ENCODE measurements at places on chromosomes 11 and 22.

- no peak for DNase-seq
These were observed 88.6 kb upstream of the DBX1 start for GRCh38 chr11:20248871-20249270.

DNA sequence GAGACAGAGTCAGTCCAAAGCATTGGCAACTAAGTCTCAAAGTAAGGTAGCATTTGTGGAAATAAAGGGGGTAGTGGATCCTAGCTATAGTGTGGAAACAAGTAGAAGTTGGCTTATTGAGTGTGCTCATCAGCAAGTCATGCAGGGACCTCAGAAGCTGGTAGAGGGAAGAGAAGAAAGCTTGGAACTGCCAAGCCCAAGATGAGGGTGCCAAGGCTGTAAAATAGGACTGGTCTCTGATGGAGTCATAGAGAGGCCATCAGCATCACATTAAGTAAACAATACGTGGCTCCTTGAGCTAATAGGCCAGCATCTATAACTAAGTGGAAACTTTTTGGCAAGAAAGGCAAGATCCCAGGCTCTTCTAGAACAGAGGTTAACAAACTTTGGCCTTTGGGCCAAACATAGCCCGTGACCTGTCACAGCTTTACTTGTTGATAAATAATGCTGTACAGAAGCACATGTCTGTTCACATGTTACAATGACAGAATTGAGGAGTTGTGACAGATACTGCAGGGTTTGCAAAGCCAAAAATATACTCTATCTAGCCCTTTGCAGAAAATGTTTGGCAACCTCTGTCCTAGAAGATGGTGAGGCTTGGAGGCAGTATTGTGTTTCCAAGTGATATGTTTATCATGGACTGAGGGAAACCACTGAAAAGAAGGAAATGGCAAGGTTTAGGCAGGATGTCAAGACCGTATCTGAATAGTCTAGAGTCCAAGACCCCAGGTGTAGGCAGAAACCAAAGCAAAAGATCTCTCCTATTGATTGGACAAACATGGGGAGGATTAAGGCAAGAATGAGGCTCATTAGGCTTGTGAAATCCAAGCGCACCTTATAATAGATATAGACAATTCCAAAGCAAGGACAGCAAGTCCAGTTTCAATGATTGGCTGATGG, 62.5 kb upstream of the CD44 start:
- DNase-seq = no peak

DNA sequence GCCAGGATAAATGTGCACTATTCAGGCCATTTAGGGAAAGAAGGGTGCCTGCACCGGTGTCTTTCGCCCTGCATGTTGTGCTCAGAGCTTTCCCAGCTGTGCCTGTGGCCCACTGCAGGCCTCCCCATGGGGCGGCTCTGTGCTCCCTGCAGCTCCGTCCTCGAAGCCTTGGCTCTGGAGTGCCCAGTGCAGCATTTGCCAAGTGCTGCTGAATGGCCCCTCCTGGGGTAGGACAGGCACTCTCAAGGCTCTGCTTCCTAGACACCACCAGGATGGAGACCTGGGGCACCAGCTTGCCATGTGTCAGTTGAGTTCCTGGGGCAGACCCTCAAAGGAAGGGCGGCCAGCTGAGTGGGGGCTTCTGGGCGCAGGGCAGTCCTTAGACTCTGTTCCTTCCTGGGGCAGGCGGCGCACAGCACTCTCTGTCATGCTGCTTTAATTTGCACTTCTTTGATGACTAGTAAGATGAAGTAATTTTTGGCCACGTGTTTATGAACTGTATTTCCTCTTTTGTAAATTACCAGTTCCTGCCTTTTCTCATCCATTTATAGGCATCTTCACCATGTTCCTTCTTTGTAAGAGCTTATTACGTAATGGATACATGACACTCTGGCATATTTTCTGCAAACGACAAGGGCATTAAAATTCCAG, 32.1 kb upstream of the GNB1L start:
- no peak for DNase-seq

- no peak for DNase-seq
These were observed 100.5 kb downstream of the MPPED1 start for GRCh38 chr22:43512279-43512678.

- no peak for DNase-seq
These were observed 40.4 kb upstream of the RAPSN start for GRCh38 chr11:47489395-47489755.

DNA sequence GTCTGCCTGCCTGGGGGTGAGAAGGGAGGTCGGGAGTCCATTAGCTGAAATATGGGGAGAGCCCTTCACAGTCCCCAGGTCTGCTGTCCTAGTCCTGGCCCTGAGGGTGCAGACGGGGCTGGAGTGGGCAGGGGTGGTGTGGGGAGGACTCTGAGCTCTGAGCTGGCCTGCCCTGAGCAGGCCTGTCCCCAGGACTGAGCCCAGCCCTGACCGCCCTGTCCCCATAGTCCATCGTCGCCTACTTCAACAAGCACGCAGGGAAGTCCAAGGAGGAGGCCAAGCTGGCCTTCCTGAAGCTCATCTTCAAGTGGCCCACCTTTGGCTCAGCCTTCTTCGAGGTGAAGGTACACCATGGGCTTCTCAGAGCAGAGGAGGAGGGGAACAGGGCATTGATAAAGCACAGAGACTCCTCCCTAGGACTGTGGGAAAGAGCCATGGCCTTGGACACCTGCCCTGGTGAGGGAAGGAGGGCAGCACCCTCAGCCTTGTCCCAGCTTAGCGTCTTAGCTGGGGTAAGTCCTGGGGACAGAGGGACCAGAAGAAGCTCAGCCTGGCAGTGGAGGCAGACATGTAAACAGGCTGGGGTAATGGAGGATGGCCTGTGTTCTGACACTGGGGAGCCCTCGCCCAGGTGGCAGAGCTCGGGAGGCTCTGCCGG, 83.7 kb downstream of the MYO7A start:
- DNase-seq = no peak

GRCh38 chr11:24411791-24412190, 85.1 kb upstream of the LUZP2 start:
- DNase-seq = no peak

DNA sequence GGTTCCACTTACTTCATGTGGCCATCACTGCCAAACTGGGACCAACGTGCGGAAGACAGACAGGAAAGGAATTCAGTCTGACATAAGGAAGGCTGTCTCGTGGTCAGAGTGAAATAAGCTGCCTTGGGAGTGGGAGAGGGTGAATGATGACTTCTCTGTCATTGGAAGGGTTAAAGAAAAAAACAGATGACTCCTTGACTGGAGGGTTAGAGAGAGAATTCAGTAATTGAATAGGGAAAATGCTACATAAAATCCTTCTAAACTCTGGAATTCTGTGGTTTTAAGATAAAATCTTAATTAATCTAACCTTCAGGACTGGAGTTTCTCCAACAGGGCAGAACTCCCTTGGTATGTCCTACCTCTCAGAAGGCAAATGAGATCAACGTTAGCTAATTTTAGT, 33.8 kb downstream of the RAB30 start:
- DNase-seq = no peak

- DNase-seq = no peak
These were observed 53.3 kb downstream of the FLRT1 start for GRCh38 chr11:64089027-64089360.

GRCh38 chr11:1411301-1411700, 21.6 kb downstream of the BRSK2 start:
- DNase-seq = no peak

GRCh38 chr11:9565822-9566560, 7.5 kb upstream of the WEE1 start:
- DNase-seq = no peak

DNA sequence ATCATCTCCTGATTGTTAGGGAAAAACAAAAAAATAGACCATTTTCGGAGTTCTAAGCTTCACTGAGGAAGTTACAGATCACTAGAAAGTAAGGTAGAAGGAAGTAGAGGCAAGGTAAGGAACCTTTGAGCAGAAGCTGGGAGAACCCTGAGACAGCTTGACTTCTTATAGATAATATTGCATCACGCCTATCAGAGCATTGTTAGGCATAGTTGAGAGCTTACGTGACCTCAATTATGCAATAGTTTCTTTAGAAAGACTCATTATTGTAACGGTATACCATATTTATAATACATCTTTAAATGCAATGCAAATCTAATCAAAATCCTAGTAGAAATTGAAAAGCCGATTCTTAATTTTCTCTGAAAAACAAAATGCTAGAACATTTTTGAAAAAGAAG, 4.9 kb downstream of the TBRG1 start:
- DNase-seq = no peak

DNA sequence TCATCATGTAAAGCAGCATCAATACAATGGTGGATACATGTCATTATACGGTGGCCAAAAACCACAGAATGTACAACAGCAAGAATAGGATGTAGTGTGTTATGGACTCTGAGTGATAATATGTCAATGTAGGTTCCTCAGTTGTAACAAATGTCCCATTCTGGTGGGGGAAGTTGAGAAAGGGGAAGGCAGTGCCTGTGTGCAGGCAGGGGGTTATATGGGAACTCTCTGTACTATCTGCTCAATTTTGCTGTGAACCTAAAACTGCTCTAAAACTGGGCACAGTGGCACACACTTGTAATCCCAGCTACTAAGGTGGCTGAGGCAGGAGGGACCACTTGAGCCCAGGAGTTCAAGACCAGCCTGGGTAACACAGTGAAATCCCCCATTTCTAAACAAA, 5.9 kb downstream of the CHKA start:
- DNase-seq = no peak

DNA sequence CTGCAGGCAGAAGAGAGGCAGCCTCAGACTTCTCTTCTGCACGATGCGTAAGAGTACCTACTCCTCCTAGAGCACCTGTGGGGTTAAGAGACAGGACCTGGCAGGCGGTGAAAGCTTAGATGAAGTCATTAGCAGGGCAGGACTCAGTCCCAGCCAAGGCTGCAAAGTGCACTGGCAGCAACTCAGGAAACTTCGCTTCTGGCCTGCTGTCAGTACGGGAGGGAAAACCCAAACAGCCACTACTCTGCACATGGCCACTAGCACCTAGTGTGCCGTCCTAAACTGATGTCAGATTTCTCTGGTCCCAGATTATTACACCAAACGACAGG, 8.8 kb upstream of the KLHL35 start:
- DNase-seq = no peak

GRCh38 chr11:8180469-8180868, 11.6 kb upstream of the RIC3 start:
- no peak for DNase-seq

DNA sequence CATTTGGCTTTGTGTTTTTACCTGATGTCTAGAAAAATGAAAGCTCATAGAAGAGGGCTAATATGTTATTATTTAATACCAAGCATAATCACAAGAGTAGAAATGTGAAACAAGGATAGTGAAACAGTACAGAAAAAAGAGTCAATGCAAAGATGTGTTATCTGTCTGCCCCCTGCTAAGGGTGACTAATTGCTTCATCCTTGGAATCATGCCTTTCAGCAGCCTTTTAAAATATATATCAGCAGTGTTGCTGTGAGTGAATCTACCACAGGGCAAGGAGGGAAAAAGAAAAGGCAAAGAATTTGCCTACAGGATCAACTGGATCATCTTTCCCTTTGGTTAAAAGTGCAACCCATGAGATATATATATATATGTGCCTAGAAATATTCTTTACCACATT, 867.2 kb upstream of the RAG2 start:
- DNase-seq = no peak

DNA sequence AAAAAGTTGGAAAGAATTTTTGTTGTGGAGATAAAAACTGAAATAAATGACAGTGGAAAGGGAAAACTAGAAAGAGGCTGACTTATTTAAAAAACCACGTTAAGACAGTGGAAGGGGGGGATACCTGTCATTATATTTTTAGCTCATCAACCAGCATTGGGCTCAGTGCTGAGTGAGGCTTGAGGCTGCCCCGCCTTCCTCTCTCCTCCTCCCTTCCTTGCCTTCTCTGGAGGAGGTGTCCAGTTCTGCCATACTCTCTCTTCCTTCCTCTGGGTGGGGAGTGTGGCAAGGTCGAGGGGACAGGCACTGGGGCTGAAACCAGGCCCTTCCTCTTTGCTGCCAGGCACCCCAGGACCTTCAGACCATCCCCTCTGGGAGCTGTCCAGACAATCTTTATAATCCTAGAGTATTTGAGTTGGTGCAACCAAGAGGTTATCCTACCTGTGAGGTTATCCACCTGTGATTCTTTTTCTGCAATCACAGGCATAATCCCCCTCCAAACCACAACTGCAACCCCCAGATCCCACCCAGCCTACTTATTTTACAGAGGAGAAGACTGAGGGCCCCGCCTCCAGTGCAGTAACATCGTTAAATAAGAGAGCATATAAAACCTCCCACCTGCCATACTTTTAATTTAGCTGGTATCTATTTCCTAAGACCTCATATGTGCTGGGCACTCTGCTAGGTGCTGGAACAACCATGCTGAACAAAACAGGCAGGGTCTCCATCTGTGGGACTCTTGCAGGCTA, 578.5 kb downstream of the BUD13 start:
- no peak for DNase-seq

DNA sequence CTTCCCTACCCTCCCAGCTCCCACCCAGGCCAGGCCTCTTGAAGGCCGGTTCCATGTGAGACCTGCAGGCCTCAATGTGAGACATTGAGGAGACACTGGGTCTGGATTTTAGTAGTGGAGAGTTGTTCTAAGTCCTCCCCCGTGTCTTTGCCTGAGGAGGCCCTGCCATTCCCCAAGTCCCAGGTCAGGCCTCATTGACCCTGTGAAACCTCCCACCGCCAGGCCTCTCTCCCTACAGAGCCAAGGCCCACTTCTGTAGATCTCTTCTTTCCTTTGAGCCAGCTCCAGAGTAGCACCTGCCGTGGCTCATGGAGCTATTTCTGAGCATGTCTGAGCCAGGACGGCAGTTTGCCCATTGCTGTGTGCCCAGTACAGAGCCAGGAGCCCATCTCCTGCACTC, 1419.6 kb downstream of the TBC1D22A start:
- DNase-seq = no peak

DNA sequence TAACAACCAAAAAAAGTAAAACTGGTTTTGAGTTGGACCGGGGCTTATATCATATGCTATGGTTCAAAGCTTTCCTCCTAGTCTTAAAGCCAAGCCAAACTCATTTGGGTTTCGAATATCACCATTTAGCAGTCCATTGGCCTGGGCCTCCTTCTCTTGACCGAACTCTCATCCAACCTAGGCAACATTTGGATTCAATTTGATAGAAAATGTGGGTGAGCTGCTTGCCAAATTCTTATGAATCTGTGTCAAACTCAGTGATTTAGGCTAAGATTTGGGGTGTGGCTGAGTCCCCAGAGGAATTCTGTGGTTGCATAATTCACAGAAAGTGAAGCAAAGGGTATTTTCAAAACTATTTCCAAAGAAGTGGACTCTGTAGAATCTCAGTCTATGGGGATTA, 83.7 kb downstream of the BLID start:
- DNase-seq = no peak

- DNase-seq = no peak
These were observed 16.5 kb upstream of the NUCB2 start for GRCh38 chr11:17260020-17260419.

- DNase-seq = peak; percentile 93
These were observed 179.0 kb upstream of the NECTIN1 start for GRCh38 chr11:119907878-119908572.

- DNase-seq = no peak
These were observed 20.3 kb upstream of the MICAL2 start for GRCh38 chr11:12090061-12090591.

- DNase-seq = no peak
These were observed 414.5 kb upstream of the SYN3 start for GRCh38 chr22:33472462-33473344.

GRCh38 chr11:84144531-84144930, 858.4 kb upstream of the CCDC90B start:
- DNase-seq = no peak

Data from NCI-H526 treated with DMSO at 0.1 percent for 48 hours (cell line).